Naive thymus-derived CD4-positive, alpha-beta T cell (primary cell): ENCODE measurements at places on chromosomes 7 and 10. TPM values are rescaled to one million over a fixed set of nuclear protein-coding genes. Genes with fewer than 3 reads are reported as not detected.

DNA sequence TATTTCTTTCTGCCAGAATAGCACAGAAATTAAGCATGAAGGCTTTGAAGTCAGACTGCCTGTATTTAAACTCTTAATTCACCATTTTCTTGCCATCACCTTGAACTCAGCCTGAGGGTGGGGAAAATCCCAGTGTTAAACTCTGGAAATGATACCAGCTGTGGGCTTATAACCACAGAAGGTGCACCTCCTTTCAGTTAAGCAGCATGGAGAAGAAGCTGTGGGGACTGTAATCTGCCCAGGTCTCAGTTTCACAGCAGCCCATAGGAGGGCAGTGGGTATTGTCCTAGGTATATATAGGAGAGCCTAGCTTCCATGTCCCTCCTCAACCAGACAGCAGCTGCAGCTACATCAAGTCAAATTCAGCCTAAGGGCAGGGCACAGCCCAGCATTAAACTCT, 241.6 kb downstream of the HPSE2 start:
- DNase-seq = no peak

POLR2J2 gene
- 31.1 TPM for total RNA-seq

DNA sequence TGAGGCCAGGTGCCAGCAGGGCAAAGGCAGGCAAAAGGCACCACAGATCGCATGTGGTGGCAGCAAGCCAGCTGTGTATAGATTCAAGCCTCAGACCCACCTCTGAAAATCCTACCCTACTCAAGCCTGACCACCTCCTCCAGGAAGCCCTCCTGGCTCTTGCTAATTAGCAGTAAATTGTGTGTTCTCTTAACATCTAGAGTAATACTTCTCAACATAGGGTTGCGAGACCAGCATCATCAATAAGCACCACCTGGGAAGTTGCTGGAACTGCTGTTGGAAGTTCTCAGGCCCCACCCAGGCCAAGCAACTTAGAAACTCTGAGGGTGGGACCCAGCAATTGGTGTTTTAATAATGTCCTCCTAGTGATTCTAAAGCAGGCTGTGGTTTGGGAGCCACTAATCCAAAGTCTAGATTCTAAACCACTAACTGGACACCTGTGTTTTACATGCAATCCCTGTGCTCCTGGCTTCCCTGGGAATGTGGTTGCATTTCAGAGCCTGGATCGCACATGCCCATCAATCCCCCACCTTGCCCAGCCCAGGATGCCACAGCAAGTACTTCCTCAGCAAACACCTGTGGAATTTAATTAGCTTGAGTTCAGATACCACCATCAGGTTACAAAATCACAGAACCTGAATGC, 46.2 kb downstream of the KCNMA1 start:
- no peak for DNase-seq

PLA2G12B gene
- not detected for total RNA-seq

GRCh38 chr7:69849268-69849667, 251.0 kb downstream of the AUTS2 start:
- no peak for DNase-seq

- DNase-seq = no peak
These were observed 387.8 kb downstream of the BBS9 start for GRCh38 chr7:33517191-33517590.

LFNG gene
- total RNA-seq = 246 TPM

DNA sequence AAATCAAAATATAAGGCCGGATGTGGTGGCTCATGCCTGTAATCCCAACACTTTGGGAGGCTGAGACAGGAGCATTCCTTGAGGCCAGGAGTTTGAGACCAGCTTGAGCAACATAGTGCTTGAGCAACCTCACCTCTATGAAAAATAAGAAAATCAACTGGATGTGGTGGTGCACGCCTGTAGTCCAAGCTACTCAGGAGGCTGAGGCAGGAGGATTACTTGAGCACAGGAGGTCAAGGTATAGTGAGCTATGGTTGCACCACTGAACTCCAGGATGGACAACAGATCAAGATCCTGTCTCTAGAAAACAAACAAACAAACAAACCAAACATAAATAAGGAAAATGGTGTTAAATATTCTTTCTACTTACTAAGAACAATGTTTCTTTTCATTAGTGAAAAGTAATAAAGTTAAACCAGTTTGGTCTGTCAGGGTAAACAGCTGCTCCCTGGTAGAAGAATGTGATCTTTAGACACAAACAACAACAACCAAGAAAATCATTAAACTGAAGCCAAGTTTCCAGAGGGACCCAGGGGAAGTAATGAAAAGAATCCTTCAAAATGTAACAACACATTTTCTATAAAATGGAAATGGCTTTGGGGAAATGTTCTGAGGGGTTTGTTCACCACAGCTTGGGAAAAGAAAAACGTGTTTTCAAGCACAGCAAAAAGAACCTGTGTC, 17.5 kb upstream of the BAG3 start:
- DNase-seq = no peak

- no peak for DNase-seq
These were observed 13.7 kb downstream of the KIN start for GRCh38 chr10:7773845-7774801.

EPHA1 gene
- total RNA-seq = 2.3 and 4.1 TPM in 2 replicates

DNA sequence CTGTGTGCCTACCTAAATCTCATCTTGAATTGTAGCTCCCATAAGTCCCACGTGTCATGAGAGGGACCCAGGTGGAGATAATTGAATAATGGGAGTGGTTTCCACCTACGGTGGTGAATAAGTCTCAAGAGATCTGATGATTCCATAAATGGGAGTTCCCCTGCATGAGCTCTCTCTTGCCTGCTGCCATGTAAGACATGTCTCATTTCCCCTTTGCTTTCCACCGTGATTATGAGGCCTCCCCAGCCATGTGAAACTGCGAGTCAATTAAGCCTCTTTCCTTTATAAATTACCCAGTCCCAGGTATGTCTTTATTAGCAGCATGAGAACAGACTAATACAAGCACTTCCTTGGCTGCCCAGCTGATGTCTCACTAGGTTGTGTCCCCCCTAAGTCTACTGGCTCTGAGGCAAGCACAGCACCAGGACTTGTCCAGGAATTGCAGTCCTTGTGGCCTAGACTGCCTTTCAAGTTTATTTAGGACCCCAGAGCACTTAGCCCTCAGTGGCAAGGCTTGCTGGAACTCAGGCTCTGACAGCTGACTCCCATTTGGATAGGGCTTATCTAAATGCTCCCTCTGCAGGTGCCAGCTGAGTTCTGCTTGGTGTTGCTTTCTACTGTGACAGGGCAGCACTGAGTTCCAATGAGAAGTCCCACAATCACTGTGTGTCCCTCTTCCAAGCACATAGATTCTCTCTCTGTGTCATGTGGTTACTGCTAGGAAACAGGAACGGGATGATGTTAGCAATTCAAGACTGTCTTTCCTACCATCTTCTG, 59.0 kb upstream of the TAS2R16 start:
- DNase-seq = no peak

- no peak for DNase-seq
These were observed 17.0 kb upstream of the TTYH3 start for GRCh38 chr7:2614631-2615330.

GRCh38 chr10:26368463-26368862, 69.7 kb upstream of the APBB1IP start:
- no peak for DNase-seq

- no peak for DNase-seq
These were observed 81.4 kb upstream of the GJD4 start for GRCh38 chr10:35523670-35524225.

PTF1A gene
- not detected in 2 replicates for total RNA-seq

AGBL3 gene
- total RNA-seq = 2.9 TPM

OPN1SW gene
- total RNA-seq = not detected

FEZF1 gene
- total RNA-seq = not detected

TFPI2 gene
- total RNA-seq = not detected in 2 replicates

FBXL13 gene
- 1.9 TPM for total RNA-seq

DNA sequence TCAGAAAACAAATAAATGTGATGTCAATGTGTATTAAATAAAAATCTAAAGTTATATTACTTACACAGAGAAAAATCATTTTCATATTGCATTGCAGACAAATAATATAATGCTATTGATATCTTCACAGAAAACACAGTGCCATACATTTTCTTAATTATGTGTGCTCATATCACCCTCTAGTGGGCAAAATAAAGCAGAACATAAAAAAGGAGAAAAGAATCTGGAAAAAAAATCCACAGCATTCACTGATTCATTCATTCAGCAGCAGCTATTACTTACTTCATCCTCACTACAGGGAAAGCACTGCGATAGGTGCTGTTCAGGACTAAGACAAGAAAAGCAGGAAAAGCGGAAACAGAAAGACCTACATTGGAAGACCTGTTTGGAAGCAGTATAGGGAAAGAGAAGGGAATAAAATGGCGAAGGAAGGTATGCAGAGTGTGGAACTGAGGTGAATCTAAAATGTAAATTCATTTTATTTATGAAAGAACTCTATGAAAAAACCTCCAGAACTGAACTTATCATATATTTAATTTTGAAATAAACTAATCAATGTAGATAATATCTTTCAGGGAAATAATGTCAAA, 73.2 kb downstream of the POT1 start:
- DNase-seq = no peak

CDHR1 gene
- 0.56 TPM for total RNA-seq

HGF gene
- total RNA-seq = 1.4 TPM

SPDYE2 gene
- not detected for total RNA-seq

DNA sequence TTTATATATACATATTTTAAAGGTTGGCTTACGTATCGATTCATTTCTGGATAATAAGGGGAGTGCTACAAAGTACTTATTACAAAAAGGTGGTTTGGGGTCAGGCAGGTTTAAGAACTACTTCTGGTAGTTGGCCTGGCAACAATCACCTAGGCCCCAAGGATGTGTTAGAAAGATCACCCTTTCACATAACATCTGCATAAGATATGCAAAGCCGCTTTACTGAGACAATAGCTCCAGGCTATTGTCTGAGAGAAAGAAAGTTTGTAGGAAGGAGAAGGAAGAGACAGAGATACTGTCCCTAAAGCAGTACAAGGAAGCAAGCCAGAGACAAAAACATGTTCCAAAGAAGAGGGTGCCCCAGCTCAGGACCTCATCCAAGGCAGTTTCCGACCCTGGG, 6.2 kb downstream of the PAXIP1 start:
- DNase-seq = no peak

DNA sequence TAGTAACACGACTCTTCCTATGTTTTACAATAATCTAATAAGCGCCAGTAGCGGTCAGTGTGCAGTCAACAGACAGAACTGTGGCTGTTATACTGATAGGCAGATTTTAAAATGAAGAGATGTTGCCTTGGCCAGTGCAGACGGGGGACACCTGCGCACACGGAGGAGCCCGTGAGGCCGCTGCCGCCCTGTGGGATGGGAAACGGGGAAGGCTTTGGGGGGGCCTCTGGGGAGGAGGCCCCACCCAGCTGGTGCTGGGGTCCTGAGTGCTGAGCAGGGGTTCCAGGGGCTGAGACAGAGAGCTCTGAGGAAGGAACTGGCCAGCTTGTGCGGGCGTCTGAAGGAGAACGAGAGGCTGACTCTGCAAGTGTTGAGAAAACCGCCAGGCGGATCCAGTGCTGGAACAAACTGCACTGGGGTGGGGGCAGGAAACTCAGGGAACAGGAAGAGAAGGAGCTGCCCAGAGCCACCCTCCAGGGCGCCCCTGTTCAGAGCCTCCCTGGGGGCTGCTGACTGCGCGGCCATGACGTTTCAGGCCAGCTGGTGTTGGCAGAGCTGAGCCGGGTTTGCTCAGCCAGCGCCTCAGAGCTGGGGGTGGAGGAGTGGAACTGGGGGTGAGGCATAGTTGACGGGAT, 426.4 kb downstream of the TCERG1L start:
- no peak for DNase-seq

DENND2A gene
- not detected for total RNA-seq

DNA sequence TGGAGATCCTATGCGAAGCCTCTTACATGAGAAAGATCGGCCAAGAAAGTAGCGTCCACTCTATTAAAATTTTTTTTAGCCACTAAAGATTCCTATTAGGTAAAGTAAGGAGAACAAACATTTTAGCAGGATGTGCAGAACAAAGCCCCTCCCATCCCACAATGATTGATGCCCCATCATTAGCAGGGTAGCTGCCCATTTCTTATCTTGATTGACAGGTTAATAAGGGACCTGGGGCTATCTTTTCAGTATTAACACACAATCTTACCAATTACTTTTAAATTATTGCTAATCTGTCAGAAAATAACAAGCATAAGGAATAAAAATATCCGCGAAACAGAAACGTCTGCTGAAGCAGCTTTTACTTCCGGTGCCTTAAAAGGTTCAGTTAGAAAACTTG, 5.1 kb downstream of the FZD8 start:
- DNase-seq = no peak

- no peak for DNase-seq
These were observed 63.7 kb downstream of the ARHGAP12 start for GRCh38 chr10:31864834-31865518.

- DNase-seq = no peak
These were observed 35.2 kb downstream of the ZNF487 start for GRCh38 chr10:43471935-43472720.

DNA sequence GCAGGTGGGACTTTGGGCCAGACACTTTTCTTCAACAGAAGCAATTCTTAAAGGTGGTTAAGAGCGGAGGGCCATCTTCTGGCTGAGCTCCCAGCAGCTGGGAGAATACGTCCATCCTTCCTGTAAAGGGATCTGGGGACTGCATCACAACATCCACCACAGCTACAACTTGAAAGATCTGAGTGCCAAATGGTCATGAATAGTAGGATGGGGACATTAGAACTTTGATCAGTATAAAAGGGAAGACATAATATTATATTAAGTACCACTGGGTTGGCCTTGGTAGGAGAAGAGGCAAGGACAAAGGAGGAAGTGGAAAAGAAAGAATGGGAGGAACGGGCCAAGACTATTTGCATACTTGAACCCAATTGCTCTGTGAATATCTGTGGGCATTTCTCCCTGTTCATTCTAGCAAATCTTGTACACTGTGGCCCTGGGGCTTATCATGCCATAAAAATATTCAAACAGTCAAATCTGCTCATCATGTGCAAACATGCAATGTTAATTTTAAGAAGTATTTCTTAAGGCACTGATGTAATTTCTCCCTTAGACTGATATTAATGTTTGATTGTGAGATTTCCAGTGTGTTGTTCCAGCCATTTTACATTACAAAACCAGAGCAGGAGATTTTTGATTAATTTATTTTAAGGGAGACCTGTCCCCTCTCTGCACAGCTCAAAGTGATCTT, 65.5 kb upstream of the CREB5 start:
- no peak for DNase-seq

DNA sequence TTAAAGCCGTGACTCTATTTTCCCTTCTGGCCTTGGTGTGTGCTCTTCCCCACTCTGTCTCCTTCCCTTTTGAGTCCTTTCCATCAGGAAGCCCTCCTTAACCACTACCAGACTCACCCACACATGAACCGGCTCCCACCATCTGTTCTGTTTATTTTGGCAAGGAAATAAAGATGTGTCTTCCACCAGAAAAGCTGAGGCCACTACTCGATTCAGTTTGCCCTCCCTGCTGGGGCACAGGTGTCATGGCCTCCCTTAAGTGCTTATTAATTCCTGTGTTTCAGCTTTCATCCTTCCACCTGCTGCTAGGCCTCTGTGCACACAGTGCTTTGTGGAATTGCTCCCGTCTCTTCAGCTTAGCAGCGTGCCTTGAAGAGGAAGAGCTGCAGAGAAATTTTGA, 16.7 kb downstream of the POR start:
- no peak for DNase-seq

DNA sequence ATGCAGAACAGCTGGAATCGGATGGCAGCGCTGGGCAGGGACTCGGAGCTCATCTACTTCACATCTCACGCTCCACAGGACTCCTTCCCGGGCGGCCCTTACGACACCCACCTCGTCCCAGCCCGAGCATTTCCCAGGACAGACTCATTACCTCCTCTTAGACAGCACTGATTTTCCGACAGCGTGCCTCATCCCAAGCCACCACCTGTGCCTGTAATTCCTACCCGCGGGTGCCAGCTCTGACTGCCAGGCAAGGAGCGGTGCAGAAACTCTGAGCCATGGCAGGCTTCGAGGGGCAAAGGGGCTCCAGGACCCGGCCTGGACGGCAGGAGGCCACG, 25.6 kb downstream of the GPER1 start:
- DNase-seq = no peak

CEP41 gene
- total RNA-seq = 7.2 TPM

CALML3 gene
- total RNA-seq = not detected
